ENCODE measurements at places on chromosomes 6 and 20. TPM values are rescaled to one million over a fixed set of nuclear protein-coding genes. Genes with fewer than 3 reads are reported as not detected.

The NFATC2 gene
- total RNA-seq, result 36.3 TPM

The RAET1G gene
- not detected for total RNA-seq

The HAO1 gene
- not detected for total RNA-seq

The KIAA1755 gene
- total RNA-seq, result not detected

The RFX6 gene
- not detected for total RNA-seq

The TFAP2B gene
- not detected for total RNA-seq

The GPLD1 gene
- 1.8 TPM for total RNA-seq

The ACTL10 gene
- total RNA-seq, result 3.7 TPM

The SLC35B2 gene
- total RNA-seq, result 18.3 TPM

The TSBP1 gene
- not detected for total RNA-seq

The SNPH gene
- total RNA-seq, result 25.7 TPM

The CYP39A1 gene
- total RNA-seq, result not detected

The C4B gene
- total RNA-seq, result 8.7 TPM

The GCNT2 gene
- 4.6 TPM for total RNA-seq

The FOXA2 gene
- total RNA-seq, result not detected

The GGT7 gene
- total RNA-seq, result 42.1 TPM

The CPXM1 gene
- not detected for total RNA-seq

The FAM83C gene
- total RNA-seq, result not detected

The TUBB1 gene
- not detected for total RNA-seq

The IPCEF1 gene
- 98.8 TPM for total RNA-seq

The CST9 gene
- not detected for total RNA-seq

The DPPA5 gene
- total RNA-seq, result not detected

The THEMIS gene
- total RNA-seq, result 128 TPM

The PRDM13 gene
- total RNA-seq, result not detected

The TSHZ2 gene
- total RNA-seq, result 10.0 TPM

The ZNF133 gene
- total RNA-seq, result 8.4 TPM

The SRMS gene
- not detected for total RNA-seq

The SYNDIG1 gene
- total RNA-seq, result not detected

The ASIP gene
- not detected for total RNA-seq

The FARS2 gene
- total RNA-seq, result 17.3 TPM

The LTA gene
- total RNA-seq, result 14.3 TPM

The PMEPA1 gene
- 12.2 TPM for total RNA-seq

The LZTS3 gene
- 25.5 TPM for total RNA-seq

The PHACTR1 gene
- total RNA-seq, result 2.5 TPM

The PAQR8 gene
- total RNA-seq, result 28.9 TPM

The ZNF512B gene
- 17.7 TPM for total RNA-seq

The WFDC10A gene
- total RNA-seq, result not detected

The DOK5 gene
- total RNA-seq, result not detected

The ADGB gene
- total RNA-seq, result not detected

The FAM110A gene
- total RNA-seq, result 24.5 TPM

The MMP24 gene
- not detected for total RNA-seq

The SLCO4A1 gene
- total RNA-seq, result 1.4 TPM

The DDO gene
- total RNA-seq, result not detected

The LTB gene
- 450 TPM for total RNA-seq

The ZKSCAN3 gene
- total RNA-seq, result 11.1 TPM

The PROKR2 gene
- total RNA-seq, result not detected

The GSTA2 gene
- total RNA-seq, result not detected

The CHRNA4 gene
- not detected for total RNA-seq

The ELOVL4 gene
- total RNA-seq, result 1.8 TPM
